Kidney (tissue), 22 donors: ENCODE measurements at places on chromosomes 1 and 21.

DNA sequence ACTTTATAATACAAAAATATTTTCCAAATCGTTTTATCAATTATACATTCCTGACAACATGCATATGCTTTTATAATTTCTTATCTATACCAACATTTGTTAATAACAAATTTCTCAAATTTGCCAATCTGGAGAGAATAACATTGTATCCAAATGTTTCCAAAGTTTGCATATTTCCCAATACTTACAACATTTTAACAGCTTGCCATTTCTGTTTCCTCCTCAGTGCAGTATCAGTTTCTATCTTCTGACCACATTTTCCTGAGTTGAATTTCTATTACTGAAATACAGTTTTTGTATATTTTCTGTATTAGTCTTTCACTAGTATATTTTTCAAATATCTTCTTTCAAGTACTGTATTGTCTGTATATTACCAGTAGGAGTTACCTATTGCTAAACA is 1594.3 kb downstream of the PLA2G4A start:
- no peak for DNase-seq

GRCh38 chr1:6672558-6672957 is 29.1 kb downstream of the DNAJC11 start:
- DNase-seq, result no peak

DNA sequence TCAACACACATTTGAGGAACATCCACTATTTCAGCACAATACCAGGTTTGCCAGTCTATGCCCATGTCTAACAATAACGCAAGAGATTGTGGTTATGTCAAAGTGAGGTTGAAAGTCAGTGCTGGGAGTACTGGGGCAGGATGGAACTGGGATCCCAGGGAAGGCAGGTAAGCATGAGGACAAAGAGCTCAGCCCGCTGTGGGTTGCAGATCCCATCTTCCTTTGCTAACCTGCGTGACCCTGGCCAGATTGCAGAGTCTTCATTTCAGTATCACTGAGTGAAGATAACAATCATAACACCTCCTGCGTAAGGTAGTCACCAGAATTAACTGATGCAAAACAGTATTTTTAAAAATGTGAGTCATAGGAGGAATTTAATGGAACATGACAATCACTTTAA is 250.0 kb downstream of the PCP4 start:
- no peak for DNase-seq

- no peak for DNase-seq
These were observed 28.0 kb downstream of the SYDE2 start for GRCh38 chr1:85172684-85173337.

GRCh38 chr1:214970016-214970415 is 112.5 kb upstream of the KCNK2 start:
- no peak for DNase-seq

GRCh38 chr1:93773049-93773838 is 91.6 kb upstream of the BCAR3 start:
- no peak for DNase-seq

DNA sequence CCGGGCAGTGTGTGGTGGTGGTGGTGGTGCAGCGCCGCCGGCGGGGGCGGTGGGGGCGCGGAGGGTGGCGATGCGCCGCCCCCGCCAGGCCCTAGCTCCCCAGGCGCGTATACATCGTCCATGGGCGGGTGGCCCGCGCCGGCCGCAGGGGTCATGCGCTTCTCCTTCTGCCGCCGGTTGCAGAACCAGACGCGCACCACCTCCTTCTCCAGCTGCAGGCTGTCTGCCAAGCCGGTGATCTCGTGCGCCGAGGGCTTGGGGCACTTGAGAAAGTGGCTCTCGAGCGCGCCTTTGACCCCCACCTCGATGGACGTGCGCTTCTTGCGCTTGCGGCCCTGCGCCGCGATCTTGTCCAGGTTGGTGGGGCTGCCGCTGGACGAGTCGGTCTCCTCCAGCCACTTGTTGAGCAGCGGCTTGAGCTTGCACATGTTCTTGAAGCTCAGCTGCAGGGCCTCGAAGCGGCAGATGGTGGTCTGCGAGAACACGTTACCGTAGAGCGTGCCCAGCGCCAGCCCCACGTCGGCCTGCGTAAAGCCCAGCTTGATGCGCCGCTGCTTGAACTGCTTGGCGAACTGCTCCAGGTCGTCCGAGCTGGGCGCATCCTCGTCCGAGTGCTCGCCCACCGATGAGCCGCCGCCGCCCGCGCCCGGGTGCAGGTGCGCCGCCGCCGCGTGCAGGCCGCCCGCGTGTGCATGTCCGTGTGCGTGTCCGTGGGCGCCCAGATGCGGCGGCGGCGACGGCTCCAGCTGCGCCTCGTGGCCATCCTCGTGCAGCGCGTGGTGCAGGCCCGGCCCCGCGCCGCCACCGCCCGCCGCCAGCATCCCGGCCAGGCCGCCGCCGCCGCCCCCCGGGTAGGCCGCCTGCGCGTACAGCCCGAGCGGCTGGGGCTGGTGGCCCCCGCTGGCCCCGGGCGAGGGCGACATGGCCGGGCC is 926 bp downstream of the POU3F1 start:
- DNase-seq, result peak; percentile 41

DNA sequence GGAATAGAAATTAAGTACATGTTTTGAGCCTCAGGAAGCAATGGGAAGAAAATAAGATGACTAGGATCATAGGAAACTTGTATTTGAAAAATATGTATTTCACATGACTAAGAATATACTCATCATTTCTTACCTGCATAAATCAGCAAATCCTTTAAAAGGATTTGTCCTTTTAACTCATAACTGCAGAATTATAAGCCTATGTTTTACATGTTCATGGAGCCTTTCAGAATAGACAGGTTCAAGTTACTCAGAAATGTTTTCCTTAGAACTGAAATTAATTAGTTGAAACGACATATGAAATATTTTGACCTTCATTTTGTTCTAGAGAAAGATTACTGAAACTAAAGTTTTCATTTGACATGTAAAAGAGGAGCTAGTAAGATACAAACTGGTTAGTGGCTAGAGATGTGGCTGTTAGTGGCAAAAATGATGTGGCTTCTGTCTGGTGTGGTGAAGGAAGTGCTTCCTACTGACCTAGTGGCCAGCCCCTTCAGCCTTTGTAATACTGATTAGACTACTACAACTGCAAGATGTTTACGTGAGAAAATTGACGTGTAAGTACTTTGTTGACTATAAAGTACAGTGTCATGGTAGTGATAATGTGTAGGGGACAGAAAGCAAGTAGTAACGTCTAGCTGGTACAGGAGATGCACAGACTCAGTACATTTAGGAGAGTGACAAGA is 54.7 kb downstream of the PACC1 start:
- DNase-seq, result no peak

- no peak for DNase-seq
These were observed 29.9 kb downstream of the FMO4 start for GRCh38 chr1:171343727-171344472.

- no peak for DNase-seq
These were observed 118.0 kb upstream of the IFFO2 start for GRCh38 chr1:19074361-19074901.

DNA sequence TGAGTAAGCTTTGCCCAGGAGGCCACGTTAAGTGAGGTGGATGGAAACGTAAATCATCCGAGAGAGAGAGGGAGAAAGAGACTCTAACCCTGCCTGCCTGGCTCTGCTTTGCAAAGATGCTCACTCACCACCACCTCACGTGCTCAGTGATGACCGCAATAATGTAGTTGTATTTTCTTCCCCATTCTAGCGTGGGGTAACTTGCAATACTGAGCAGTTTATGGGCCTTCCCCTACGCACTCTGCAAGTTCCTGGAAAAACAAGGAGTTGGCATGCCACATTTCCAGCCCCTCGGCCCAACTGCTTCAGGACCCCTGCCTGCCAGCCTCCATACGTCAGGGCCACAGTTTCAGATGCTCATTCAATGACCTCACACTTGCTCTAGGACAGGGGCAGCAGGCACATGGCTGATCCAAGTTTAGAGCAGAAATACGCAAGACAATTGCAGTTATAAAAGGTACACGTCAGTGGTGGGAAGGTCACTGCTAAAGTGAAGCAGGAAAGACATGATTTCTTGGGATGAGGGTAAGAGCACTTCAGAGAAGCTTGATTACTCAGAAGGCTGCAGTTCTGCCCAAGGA is 112.5 kb upstream of the RAB4A start:
- no peak for DNase-seq

GRCh38 chr1:16254263-16254928 is 17.4 kb upstream of the CPLANE2 start:
- no peak for DNase-seq

DNA sequence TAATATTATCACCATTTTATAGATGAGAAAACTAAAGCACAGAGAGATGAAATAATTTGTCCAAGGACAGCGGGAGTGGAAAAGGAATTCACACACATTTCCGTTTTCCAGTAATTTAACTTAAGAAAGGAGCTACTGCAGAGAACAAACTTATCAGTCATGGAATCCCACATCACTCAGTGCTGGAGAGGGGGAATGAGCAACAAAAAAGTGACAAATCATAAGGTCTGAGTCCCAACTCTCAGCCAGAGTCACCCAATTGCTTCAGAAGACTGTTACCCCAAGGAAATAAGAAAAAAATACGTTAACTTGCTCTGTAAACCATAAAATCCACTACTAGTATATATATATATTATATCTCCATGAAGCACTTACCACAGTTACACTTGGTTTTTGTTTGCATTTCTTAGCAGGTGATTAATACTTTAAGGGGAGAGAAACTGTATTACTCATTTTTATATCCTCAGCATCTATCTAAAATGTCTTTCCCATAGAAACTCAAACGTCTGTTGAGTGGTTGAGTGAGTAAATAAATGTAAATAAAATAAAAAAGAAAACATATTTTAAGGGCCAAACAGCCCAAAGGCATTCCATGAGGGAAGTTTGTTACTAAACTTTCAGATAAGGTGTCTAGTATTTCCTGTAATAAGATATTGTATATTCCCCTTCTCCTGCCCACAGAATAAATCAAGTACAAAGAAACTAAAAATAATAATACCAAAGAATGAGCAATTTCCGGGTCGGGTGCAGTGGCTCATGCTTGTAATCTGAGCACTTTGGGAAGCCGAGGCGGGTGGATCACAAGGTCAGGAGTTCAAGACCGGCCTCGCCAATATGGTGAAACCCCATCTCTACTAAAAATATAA is 76.8 kb downstream of the SLC45A1 start:
- no peak for DNase-seq

DNA sequence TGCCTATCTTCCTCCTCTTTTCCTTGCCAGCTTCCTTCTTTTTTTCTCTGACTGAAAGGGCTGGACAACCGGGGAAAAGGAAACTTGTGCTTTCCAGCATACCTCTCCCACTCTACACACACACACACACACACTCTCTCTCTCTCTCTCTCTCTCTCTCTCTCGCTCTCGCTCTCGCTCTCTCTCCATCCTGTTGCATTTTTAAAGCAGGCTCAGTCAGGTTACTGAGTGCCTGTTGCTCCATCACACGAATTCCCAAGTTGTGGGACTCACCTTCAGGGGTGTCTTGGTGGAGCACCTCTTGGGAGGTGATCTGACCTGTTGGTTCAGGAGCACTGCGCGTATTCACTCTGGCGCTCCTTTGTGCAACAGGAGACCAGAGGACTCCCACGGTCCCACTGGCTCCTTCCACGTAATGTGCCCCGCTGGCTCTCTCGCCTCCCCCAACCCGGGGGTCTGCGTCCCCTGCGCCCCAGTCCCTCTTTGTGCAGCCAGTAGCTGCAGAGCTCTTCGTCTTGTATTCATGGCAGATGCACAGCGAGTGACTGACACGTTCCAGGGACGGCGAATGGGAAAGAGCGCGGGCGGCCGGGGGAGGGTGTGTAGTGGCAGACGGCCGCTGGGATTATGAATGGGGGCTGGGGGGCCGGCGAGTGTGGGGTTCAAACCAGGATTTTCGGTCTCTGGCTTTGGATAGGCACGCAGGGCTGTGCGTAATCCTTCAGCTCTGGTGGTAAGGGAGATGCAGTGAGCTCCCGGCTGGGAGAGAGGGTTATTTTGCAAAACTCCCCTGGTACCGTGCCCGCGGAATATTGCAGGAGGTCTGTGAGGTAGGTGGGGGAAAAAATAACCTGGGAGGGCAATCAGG is 660 bp upstream of the PDE4B start:
- DNase-seq, result peak; percentile 42

DNA sequence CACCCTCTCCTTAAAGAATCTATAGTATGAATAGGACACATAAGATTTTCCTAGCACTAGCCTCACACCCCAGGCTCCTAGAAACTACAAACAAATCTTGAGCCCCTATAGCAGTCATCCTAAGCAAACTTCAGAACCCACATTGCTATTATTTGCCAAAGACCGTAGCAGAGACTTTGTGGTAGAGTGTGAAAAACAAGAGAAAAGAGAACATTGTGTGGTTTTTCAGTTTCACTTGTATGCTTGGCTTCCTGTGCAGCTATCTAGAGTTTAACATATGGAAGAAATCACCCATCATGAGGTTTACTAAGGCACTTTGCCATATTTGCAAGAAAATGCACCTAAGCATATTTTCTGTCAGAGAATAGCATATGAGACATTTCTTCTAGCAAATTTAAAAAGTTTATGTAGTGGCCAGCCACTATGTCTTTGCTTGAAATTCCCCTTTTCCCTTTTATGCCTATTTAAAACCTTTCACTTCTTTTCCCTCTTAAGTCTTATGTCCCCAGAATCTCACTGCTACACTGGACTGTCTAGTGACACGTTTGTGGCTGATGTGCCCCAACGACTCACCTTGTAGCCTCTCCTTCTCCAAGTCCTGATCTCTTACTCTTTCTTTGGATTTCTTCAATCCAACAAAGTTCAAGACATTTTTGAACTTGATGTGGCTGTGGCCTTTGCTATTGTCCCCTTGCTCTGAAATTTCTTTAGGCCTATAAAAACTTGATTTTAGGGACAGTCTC is 25.6 kb downstream of the CCDC190 start:
- no peak for DNase-seq

GRCh38 chr1:206725109-206725963 is 40.6 kb downstream of the MAPKAPK2 start:
- peak; percentile 71 for DNase-seq

- DNase-seq, result no peak
These were observed 43.5 kb downstream of the OPRD1 start for GRCh38 chr1:28855469-28855951.

- no peak for DNase-seq
These were observed 46.5 kb downstream of the ETS2 start for GRCh38 chr21:38852278-38852677.
